Osteoblast (primary cell): ENCODE measurements at places on chromosomes 12 and 14. TPM values are rescaled to one million over a fixed set of nuclear protein-coding genes. Genes with fewer than 3 reads are reported as not detected.
A peak's percentile ranks its signal among the peaks of the same experiment; 100 is the strongest.

Gene TSHR
- not detected in 2 replicates for total RNA-seq

Gene PRORP
- total RNA-seq = 27.7 and 30.4 TPM in 2 replicates

Gene SDR9C7
- not detected in 2 replicates for total RNA-seq

Gene LYZ
- 1.8 and 8.3 TPM in 2 replicates for total RNA-seq

Gene TECPR2
- 13.0 and 13.3 TPM in 2 replicates for total RNA-seq

Gene EMP1
- total RNA-seq = 106 and 114 TPM in 2 replicates

GRCh38 chr14:78997811-78998210 lies 827.6 kb downstream of the NRXN3 start:
- no peaks in the 10 kb centered on the region for H3K4me1 ChIP-seq
- H3K27ac ChIP-seq = no peak overlapping the region
- no peak overlapping the region for H3K4me3 ChIP-seq
- H3K27me3 ChIP-seq = no peaks in the 10 kb centered on the region
- no peaks in the 10 kb centered on the region for H3K36me3 ChIP-seq

- no peak overlapping the region for H3K4me3 ChIP-seq
- H3K27me3 ChIP-seq = no peaks in the 10 kb centered on the region
- no peak for DNase-seq
- H3K36me3 ChIP-seq = no peaks in the 10 kb centered on the region
- H3K27ac ChIP-seq = no peak overlapping the region
- H3K4me1 ChIP-seq = peaks cover 21% of the 10 kb centered on the region
Measured at GRCh38 chr14:56322531-56322930, 204.3 kb downstream of the PELI2 start.

DNA sequence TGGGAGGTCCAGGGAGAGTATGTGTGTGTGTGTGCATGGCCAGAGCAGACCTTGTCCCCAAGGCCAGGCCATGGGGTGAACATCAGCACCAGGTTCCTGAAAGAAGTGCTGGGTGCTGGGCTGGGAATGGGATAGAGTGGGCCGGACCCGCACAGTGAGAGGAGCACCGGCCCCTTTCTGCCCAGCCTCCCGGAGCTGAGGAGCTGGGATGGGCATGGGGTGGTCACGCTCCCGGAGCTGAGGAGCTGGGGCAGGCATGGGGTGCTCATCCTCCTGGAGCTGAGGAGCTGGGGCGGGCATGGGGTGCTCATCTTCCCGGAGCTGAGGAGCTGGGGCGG lies 83.3 kb downstream of the B4GALNT3 start:
- peaks cover 9% of the 10 kb centered on the region for H3K4me1 ChIP-seq
- DNase-seq = peak; percentile 75
- no peaks in the 10 kb centered on the region for H3K36me3 ChIP-seq
- no peak overlapping the region for H3K27ac ChIP-seq

GRCh38 chr14:50533806-50534205 lies 1.4 kb upstream of the MAP4K5 start:
- DNase-seq = peak; percentile 45
- H3K4me3 ChIP-seq = no peak overlapping the region
- no peak overlapping the region for H3K27ac ChIP-seq

DNA sequence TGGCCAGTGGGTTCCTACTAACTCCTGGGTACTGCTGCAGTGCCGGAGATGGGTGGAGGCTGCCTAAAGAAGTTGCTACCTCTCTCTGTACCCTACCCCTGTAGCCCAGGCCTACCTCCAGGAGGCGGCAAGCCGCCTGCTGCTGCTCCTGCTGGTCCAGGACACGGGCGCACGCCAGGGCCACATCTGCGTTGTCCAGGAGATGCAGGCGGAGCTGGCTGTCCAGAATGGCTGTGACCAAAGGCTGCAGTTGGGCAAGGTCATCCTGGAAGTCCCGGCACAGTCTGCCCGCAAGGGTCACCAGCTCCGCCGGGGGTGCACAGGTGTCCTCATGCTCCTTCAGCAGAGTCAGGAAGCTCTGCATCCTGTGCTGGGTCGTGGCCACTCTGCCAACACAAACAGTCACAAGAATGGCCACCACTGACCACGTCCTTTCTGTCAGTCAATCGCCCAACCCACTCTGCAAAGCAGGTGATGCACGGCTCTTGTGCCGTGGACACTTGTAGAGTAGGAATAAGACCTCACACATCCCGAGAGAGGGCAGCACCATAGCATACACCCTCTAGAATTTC lies 1.6 kb downstream of the ANHX start:
- no peak overlapping the region for H3K27ac ChIP-seq
- peak; percentile 32 for DNase-seq
- H3K27me3 ChIP-seq = no peaks in the 10 kb centered on the region

- peaks cover 3% of the 10 kb centered on the region for H3K27me3 ChIP-seq
- no peaks in the 10 kb centered on the region for H3K36me3 ChIP-seq
- H3K4me3 ChIP-seq = no peak overlapping the region
- no peak for DNase-seq
- H3K4me1 ChIP-seq = no peaks in the 10 kb centered on the region
Measured at GRCh38 chr12:103705927-103706326, 118.9 kb downstream of the STAB2 start.

GRCh38 chr14:74653386-74654138 lies 41.5 kb upstream of the LTBP2 start:
- no peak for DNase-seq
- no peak overlapping the region for H3K4me3 ChIP-seq
- H3K27me3 ChIP-seq = no peaks in the 10 kb centered on the region
- H3K27ac ChIP-seq = no peak overlapping the region

DNA sequence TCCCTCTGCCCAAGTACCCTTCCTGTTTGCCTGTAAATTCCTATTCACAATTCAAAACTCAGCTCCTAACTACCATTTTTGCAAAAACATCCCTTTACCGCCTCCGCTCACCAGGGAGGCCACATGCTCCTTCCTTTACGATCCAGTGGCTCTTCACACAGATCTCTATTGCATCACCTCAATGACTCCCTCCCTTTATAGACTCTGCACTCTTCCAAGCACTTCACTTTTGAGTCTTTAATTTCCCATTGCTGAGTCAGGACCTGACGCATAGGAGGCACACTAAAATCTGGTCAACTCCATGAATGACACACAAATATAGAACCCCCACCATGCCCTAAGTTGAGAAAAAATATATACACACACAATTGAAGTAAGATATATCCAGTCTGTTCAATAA lies 45.9 kb downstream of the PPP1R13B start:
- H3K36me3 ChIP-seq = no peaks in the 10 kb centered on the region
- no peaks in the 10 kb centered on the region for H3K27me3 ChIP-seq
- peak overlapping the region; percentile 75 for H3K27ac ChIP-seq
- DNase-seq = peak; percentile 92
- H3K4me3 ChIP-seq = no peak overlapping the region

GRCh38 chr12:105843561-105843960 lies 295.2 kb downstream of the NUAK1 start:
- H3K4me3 ChIP-seq = no peak overlapping the region
- H3K4me1 ChIP-seq = no peaks in the 10 kb centered on the region
- no peak for DNase-seq

DNA sequence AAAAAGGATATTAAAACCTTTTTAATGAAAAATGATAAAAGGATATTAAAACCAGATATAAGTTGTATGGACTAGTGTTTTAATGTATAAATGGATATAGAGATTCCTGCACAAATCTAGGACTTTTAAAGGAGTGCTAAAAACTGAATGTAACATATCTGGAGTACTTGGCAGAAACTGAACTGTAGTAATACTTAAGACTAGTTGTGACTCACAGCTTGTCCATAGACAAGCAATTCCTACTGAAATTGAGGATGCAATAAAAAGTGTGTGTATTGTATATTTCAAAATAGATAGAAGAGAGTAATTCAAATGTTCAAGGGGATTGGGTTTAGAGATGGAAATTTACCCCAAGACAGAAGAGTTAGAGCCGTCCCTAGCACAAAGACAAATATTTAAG lies 59.6 kb downstream of the FBXO33 start:
- H3K27ac ChIP-seq = no peak overlapping the region
- H3K4me1 ChIP-seq = peaks cover 35% of the 10 kb centered on the region
- peak; percentile 83 for DNase-seq
- H3K36me3 ChIP-seq = no peaks in the 10 kb centered on the region
- H3K27me3 ChIP-seq = no peaks in the 10 kb centered on the region
- H3K4me3 ChIP-seq = no peak overlapping the region

- no peak overlapping the region for H3K4me3 ChIP-seq
- H3K36me3 ChIP-seq = no peaks in the 10 kb centered on the region
- H3K27me3 ChIP-seq = peaks cover 5% of the 10 kb centered on the region
Measured at GRCh38 chr12:120941412-120941811, 36.9 kb upstream of the HNF1A start.

DNA sequence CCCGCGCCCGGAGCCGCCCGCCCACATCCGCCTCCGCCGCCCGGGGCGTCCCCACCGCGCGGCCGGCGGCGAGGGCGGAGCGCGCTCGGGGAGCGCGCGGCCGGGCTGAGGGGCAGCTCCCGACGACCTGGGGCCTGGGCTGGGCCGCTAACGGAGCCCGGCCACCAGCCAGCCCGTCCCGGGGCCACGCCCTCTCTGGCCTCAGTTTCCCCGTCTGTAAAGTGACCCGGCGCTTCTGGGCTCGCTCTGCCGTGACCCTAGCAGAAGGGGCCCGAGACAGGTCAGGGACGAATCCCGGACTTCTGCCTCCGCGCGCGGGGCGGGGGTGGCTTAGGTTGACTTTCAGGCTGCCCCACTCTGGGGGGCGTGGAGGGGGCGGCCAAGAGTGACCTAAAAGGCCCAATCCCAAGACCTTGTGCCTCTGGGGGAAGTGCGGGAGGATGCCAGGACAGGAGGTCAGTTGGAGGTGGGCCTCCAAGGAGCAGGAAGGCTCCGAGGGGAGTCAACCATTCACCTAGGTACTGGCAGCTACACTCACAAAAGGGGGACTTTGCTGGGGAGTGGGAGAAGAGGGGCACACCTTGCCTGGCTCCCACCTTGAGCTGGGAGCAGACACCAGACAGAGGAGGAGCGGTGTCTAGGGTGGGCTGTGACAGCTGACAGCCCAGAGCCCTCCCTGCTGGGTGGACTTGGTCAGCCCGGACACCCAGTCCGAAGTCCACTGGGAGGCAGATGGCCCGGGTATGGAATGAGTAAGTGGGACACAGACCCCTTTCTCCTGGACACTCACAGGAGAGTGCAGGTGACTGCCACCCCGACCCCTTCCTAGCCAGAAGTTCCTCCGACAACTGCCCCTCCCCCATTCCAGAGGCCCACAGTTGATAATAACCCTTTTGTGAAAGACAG lies 486 bp upstream of the AKT1 start:
- peaks cover 2% of the 10 kb centered on the region for H3K27me3 ChIP-seq
- H3K36me3 ChIP-seq = no peaks in the 10 kb centered on the region
- DNase-seq = peak; percentile 100
- H3K27ac ChIP-seq = no peak overlapping the region
- peaks cover 17% of the 10 kb centered on the region for H3K4me1 ChIP-seq

DNA sequence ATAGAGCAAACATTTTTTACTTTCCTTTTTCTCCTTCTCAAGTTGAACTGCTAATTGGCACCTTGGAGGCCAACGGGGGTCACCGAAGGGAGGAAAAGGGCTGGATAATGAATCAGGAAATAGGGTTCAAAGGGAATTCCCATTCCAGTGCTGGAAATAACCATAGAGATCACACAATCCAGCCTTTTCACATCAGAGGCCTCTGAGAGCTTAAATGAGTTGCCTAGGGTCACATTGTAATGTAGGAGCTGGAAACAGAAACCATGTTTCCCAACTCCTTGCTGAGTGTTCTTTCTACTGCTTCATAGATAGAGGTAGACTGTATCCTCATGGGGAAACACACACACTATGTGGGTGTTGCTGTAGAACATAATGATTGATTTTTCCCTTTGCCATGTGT lies 60.6 kb upstream of the DDHD1 start:
- no peak overlapping the region for H3K27ac ChIP-seq
- no peaks in the 10 kb centered on the region for H3K27me3 ChIP-seq
- no peak for DNase-seq
- H3K4me1 ChIP-seq = peaks cover 4% of the 10 kb centered on the region
